ENCODE measurements at places on chromosomes 7 and 10. TPM values are rescaled to one million over a fixed set of nuclear protein-coding genes. Genes with fewer than 3 reads are reported as not detected.
A peak's percentile ranks its signal among the peaks of the same experiment; 100 is the strongest.

- no peak for DNase-seq
Measured at GRCh38 chr10:528173-529165, 161.0 kb downstream of the DIP2C start.

GRCh38 chr10:120538091-120538490 lies 81.1 kb downstream of the PLPP4 start:
- no peak for DNase-seq

- DNase-seq: no peak
Measured at GRCh38 chr7:30405179-30405578, 73.4 kb downstream of the NOD1 start.

DNA sequence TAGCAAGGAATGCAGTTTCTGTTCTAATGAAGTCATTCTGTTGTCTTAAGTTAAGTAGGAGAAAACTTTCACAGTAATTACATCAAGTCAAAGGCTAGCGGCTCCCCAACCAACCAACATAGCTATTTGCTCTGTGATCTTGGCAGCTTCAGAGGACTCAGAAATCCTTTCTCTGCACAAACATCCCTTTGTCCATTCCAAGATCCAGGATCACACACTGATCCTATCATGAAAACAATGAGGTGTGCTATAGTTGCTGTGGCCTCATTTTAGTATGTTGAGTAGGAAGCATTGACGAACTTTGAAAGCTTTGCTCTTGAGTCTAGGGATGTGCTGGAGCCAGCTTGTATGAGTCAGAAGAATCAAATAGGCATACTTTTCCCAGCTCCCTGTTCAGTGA lies 218.2 kb upstream of the PRSS58 start:
- no peak for DNase-seq

DNA sequence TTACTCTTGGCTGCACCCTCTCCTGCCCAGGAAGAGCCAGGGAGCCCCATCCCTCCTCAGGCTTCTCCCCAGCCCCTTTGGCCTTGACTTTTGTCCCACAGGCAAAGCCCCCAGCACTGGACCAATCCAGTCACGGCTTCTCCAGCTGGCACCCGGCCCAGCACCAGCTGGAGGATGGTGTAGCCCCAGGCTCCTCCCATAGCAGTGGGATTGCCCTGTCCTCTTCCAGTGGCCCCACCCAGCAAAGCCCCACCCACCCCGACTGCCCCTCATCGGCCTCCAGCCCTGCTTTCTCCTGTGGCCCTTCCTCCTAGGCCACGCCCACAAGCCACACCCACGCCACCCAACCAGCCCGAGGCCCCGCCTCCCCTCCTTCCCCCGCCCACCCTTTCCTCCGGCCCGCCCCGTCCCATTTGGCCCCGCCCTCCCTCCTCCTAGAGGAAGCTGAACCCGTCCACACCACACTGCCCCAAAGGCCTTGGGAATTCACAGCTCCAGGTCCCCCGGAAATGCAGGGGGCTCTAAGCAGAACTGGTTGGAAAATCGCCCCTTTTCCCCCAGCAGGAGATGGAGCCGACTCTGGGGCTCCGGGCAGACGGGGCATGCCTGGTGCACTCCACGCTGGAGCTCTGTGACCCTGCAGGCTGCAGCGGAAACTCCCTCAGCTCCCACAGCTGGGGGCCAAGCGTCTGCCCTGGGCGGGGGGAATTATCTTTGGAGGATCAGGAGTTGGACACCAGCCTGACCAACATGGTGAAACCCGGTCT lies 25.2 kb downstream of the GET4 start:
- DNase-seq: peak; percentile 92

Gene KLLN
- total RNA-seq: 0.18 TPM

DNA sequence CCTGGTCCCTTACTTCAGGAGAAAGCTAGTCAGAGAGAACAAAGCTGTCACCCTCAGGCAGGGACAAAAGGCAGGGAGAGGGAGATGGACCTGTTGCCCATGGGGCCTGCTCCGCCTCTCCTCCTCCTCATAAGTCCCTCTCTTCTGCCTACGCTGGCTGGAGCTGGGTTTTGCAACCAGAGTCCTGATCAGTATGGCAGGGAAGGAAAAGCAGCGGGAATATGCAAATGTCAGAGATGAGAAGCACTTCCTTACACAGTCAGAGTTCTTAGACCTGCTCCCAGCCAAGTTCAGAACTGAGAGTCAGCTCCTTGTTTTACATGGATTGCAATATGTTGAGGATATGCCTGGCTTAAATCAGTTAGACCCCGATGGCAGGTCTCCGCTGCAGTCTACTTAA lies 231.1 kb downstream of the ADAM12 start:
- no peak for DNase-seq

DNA sequence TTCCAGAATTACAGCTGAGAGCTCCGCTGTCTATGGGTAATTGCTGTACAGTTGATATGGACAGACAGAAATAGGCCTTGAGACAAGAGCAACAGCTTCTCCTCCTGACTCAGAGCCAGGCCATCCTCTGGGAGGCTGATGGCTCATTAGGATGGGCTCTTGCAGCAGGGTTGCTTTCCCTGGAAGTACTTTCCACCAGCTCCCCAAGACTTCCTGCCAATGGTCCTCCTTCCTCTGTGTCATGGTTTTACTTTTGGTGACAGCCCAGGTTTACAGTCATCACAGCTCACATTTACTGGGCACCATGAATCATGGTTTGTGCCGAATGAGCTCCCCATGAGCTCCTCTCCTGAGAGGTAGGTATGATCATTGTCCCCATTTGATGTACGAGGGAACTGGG lies 131.8 kb downstream of the HECW1 start:
- no peak for DNase-seq

GRCh38 chr10:60986791-60987190 lies 42.8 kb upstream of the RHOBTB1 start:
- no peak for DNase-seq

- DNase-seq: peak; percentile 66
Measured at GRCh38 chr7:82740246-82740848, 296.8 kb upstream of the CACNA2D1 start.

- DNase-seq: no peak
Measured at GRCh38 chr10:867807-868206, 63.7 kb downstream of the LARP4B start.

DNA sequence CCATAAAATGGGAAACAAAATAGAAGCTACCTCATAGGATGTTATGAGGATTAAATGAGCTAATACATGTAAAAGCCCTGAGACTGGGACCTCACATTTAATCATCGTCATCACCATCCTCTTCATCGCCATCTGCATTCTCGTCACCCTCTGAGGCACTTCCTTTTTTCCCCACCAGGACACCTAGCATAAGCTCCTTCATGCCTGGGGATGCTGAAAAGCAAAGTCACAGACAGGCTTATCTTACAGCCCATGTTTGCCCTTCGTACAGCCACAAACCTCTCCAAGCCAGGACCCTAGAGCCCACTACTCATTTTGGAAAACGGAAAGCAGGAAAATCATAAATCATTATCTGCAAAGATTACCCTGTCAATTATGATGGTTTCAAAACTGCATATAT lies 249.6 kb downstream of the GPAM start:
- no peak for DNase-seq

GRCh38 chr10:57506414-57507094 lies 761.1 kb downstream of the IPMK start:
- DNase-seq: no peak

GRCh38 chr10:131651674-131652437 lies 249.0 kb upstream of the PPP2R2D start:
- no peak for DNase-seq

Gene GPR15LG
- not detected for total RNA-seq

Gene MSS51
- 0.66 TPM for total RNA-seq

DNA sequence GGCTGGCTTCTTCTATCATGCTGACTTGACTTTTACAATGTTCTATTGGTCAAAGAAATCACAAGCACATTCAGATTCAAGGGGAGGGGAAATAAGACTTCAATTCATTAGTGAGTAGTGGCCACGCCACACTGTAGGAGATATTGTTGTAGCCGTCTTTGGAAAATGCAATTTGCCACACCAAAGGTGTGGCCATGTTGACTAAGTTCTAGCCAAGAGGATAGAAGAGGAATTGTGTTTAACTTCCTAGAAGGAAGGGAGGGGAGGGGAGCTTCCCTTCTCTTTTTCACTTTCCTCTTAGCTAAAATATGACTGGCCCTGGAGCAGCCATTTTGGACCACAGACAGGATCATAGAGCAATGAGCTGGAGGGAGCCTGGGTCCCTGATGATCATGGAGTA lies 3.4 kb upstream of the PRKAR2B start:
- DNase-seq: no peak

Gene UBN2
- 13.0 TPM for total RNA-seq

Gene FRMPD2
- total RNA-seq: not detected

DNA sequence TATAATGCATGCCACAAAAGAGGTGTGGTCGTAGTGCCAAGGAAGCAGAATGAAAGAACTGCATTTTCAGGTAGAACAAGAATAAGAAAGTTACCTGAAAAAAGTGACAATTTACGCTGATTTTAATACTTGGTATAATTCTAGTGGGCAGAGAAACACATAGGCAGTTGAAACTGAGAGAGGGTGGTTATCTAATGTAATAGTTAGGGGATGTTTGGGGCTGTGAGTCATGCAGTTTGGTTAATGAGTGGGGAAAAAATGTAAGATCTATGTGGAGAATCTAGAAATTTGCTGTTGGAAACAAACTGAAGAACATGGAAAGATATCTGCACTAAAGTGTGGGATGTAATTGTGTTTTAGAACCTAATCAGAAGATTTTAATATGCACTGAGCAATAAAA lies 33.7 kb downstream of the ZNF37A start:
- DNase-seq: no peak

- no peak for DNase-seq
Measured at GRCh38 chr7:107027208-107027607, 17.3 kb upstream of the PRKAR2B start.

DNA sequence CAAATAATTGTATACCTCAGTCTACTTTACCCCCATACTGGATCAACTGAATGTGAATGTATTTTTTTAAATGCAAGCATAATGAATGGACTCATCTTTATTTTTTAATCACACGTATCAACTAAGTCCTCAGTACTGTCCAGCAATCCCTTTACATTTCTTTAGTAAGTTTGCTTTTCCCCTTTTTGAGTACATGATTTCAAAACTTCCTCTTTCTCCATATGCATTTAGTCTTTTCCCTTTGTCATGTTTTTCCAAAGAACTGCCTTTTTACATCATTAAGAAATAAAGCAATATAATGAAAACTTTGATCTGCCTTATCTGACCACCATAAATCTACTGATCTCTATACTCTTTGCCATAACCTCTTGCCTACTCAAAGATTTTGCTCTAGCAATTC lies 182.5 kb upstream of the AKR1E2 start:
- no peak for DNase-seq

DNA sequence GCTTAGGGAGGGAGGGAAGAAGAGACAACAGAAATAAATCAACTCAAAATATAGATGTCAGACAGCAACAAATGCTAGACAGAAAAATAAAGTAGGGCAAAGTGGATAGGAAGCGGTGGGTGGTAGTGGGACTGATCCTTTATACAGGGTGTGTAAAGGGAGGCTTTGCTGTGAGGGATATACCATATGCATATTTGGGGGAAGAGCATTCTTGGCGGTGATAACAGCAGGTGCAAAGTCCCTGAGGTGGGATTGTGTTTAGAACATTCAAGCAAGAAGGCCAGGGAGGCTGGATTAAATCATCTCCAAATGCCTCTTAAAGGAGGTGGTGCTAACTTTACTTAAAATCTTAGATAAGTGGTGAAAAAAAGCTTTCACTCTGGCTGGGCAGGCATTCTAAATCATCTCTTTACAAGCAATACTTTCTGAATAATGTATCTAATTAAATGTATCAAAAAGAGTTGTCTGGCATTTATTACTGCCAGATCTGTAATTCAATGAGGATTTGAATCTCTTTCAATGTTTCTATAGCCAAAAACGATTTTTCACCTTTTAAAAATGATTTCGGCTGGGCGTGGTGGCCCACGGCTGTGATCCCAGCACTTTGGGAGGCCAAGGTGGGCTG lies 9.4 kb upstream of the AKR1B15 start:
- DNase-seq: no peak

GRCh38 chr7:29370531-29371314 lies 176.1 kb downstream of the CHN2 start:
- DNase-seq: peak; percentile 17

Gene PRF1
- not detected for total RNA-seq

GRCh38 chr7:15219758-15220157 lies 317.2 kb upstream of the DGKB start:
- DNase-seq: no peak

Gene SLC13A4
- 0.08 TPM for total RNA-seq

DNA sequence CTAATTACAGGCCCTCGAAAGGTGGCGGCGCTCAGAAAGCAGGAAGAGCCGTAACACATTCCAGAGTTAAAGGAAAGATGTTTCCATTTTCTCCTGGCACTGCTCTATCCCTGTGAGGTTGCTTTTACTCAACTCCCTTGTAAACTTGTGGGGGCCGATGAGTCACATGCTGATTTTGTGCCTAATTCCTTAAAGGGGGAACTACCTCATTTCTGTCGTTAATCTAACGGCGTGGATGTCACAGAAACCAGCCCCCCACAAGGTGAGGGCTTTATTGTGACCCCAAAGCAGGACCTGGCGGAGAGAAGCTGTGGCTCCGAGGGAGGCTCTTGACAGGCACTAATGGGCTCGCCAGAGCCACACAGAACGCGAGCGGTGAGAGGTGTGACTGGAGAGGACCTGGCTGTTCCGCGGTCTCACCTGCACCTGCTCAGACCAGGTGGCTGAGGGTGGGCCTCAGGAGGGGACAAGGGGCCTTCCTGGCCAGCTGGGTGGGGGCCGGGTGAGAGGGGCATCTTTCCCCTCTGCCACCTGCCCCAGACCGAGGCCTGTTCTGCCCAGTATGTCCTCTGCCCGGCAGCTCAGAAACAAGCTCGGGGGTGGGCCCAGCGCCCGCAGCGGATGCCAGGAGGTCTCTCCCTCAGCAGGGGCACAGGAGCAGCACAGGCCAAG lies 50.9 kb downstream of the CALML3 start:
- DNase-seq: no peak

DNA sequence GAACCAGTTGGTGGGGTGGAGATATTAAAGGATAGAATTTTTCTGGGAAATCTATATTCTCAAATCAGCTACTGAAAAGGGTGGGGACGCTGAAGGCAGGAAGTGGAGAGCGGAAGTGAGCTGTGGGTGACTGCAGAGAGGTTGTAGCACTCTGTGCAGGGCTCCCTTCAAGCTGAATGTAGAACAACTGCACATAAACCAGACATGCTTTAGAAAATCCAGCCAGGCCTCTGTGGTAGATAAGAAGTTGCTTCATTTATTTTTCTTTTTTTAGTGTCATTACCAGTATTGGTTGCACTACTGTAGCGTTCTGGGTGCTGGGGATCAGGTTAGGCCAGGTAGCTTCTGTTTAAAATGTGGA lies 127.8 kb downstream of the CELF2 start:
- DNase-seq: no peak

Measured in SJCRH30 (cell line).